ENCODE measurements at places on chromosomes 12 and 14.

DNA sequence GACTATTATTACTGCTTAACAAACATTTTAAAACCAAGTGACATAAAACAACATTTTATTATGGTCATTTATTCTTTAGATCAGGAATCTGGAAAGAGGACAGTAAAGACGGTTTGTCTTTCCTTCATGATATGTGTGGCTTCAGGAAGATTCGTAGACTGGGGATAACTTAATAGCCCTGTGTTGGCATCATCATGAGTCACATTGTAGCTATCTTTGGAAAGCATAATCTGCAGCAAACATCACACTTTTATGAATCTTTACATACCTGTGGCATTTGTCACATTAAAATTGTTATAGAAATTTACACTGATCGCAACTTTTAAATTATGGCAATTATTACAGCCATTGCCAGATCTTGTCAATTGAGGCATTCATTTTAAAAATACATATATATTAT is 397.1 kb downstream of the NOVA1 start:
- no peak for DNase-seq

DNA sequence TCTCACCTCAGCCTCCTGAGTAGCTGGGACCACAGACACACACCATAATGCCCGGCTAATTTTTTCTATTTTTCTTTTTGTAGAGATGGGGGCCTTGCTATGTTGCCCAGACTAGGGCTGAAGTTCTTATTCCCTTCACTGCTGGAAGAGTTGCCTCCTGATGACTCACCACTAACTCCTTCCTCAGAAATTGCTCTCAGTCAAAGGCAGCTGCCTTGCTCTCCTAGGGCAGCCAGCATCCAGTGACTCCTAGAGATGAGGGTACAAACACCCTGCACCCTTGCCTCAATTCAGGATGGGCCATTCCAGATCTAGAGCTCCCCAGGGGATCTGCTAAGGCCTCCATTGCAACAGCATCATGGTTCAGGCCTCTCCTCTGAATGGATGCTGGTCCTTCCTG is 54.0 kb upstream of the RASSF8 start:
- no peak for DNase-seq

DNA sequence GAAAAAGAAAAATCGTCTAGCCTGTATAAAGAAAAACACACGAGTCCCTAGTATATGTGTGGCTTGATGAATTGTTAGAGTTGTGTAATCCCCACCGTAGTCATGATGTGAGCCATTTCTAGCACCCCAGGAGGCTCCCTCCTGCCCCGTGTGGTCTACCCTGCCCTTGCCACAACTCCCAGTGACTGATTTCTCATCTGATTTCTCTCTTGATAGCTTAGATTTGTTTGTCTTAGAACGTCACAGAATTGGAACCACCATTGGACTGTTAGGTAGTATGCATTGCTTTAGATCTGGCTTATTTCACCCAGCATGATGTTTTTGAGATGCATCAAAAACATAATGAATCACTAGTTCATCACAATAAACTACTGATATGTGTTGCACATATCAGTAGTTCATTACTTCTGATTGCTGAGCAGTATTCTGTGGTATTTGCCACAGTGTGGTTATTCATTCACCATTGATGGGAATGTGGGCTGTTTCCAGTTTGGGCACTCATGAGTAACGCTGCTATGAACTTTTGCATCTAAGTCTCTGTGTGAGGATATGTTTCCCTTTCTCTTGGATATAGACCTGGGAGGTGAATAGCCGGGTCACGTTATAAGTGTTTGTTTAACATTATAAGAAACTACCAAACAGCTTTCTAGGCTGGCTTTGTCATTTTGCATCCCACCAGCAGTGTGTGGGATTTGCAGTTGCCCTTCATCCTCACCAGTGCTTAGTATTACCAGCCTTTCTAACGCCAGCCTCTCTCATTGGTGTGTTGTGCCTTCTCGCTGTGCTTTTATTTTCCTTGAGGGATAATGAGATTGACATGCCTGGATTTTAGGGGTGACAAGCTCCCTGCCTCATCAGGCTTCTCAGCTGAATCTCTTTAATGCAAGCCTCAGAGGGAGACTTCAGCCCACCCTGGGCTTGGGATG is 31.9 kb upstream of the NCOR2 start:
- DNase-seq: no peak

GRCh38 chr12:108798551-108799221 is 58.7 kb downstream of the SSH1 start:
- peak; percentile 46 for DNase-seq

- DNase-seq: no peak
Observed at GRCh38 chr12:128871516-128871892, 18.2 kb downstream of the GLT1D1 start.

- no peak for DNase-seq
Observed at GRCh38 chr12:91177381-91177780, 5.2 kb downstream of the DCN start.

DNA sequence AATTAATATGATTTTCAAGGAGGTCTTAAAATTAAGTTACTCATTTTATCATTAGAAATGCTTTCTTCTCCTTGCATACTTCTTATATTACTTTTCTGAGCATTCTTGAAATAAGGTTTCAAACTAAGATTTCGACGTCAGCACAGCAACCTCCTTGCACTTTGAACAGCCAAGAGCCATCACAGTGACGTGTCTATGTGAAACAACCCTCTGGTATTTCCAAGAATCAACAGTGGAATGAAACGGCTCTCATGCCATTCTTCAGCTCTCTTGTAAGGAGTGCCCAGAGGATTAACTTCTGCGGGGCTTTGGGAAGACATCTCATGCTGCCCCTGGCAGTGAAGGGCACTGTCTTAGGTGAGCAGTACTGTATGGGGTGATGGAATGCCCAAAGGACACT is 109.2 kb downstream of the EFCAB11 start:
- DNase-seq: no peak

DNA sequence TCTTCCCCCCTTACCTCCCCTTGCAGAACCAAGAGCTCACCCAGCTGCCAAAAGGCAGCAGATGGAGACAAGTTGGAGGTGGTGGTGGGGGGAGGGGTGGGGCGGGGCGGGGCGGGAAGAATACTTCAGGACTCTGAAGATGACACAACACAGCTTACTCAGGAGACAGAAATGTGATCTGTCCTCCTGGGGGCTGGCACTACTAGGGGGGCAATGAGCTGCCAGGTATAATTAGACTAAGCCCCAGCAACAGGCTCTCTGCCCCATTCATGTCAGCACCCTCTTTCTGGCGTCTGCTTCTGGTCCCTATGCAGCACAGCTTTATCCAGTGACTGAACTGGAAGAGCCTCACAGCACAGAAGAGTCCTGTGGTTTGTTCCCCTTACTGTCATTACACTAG is 407.0 kb downstream of the MED13L start:
- no peak for DNase-seq

DNA sequence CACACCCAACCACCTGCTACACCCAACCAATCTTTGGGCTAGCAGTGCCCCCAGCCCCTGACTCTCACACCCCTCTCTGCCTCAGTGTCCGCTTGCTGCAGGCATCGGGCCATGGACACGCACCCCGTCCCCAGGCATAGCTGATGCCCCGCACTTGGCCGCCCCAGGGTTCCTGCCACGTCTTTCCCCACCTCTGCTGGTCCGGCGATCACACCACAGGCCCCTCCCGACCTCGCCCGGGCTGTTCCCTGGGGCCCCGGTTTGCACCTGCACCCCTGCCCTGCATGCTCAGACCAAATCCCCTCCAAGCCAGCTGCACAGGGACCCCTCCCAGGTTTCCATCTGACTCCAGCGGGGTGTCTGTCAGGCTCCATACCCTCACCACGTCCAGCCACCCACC is 38.3 kb downstream of the BEGAIN start:
- DNase-seq: no peak

DNA sequence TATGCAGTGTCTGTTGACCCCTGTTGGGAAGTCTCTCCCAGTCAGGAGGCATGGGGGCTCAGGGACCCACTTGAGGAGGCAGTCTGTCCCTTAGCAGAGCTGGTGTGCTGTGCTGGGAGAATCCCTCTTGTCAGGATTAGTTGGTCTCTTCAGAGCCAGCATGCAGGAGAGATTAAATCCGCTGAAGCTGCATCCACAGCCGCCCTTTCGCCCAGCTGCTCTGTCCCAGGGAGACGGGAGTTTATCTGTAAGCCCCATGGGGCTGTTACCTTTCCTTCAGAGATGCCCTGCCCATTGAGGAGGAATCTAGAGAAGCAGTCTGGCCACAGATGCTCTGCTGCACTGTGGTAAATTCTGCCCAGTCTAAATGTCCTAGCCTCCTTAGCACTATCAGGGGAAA is 13.1 kb upstream of the KLRC1 start:
- DNase-seq: no peak

GRCh38 chr14:58656671-58657411 is 19.1 kb downstream of the DACT1 start:
- no peak for DNase-seq

- DNase-seq: no peak
Observed at GRCh38 chr12:72774023-72774422, 501.9 kb downstream of the TRHDE start.

DNA sequence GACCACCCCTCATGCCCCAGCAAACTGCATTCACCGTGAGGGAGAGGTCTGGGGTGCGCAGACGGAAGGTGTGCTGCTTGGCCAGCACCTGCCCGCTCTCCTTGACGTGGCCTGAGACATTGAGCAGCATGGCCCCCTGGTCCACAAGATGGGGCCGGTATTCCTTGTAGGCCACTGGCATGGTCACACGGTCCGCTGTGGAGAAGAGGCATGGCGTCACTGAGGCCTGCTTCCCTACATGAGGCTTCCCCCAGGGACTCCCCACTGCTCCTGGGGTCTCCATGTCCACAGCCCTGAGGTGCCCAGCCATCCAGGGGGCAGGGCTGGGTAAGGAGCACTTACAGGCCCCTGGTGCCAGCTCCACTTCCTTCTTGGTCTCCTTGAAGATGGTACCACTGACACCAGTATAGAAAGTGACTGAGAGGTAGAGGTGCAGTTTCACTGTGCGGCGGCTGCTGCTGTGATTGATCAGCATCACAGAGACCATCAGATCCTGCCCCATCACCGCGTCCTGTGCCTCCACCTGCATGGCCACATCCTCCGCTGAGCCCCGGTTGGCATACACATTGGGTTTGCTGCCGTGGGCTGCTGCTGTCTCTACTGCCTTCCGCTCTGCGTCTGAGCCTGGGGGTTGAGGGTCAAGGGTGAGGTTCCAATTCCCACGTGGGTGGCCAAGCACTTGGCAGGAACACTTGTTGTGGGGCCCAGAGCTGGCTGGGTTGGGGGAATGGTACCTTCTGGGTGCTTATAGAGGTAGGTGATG is 8.2 kb downstream of the TGM1 start:
- no peak for DNase-seq
